ENCODE measurements at places on chromosomes 11 and 22. TPM values are rescaled to one million over a fixed set of nuclear protein-coding genes. Genes with fewer than 3 reads are reported as not detected.

RCOR2 gene
- total RNA-seq, result 7.6 TPM

OR5L2 gene
- total RNA-seq, result not detected

GDPD4 gene
- not detected for total RNA-seq

MUC2 gene
- total RNA-seq, result not detected

SLC43A1 gene
- 18.4 TPM for total RNA-seq

PKDREJ gene
- not detected for total RNA-seq

MYO7A gene
- not detected for total RNA-seq

MB gene
- 0.46 TPM for total RNA-seq

GGTLC3 gene
- not detected for total RNA-seq

PGA5 gene
- not detected for total RNA-seq

OR4C45 gene
- not detected for total RNA-seq

DNA sequence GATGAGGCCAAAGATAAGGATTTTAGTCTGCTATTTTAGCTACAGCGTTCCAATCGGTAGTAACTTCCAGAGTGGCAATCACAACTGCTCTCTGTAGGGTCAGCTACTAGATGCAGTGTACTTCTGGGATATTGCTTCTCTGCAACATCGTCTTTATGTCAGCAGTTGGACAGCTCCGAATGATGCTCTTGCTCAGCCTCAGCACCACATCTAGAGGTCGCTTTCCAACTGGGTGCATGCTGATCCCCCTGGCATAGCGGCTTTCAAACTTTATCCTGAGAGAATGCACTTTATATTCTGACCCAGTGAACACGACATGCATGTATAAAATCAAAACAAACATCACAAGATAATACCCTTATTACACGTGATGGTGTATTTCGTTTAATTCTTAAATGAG lies 219.6 kb downstream of the C11orf87 start:
- peaks cover 21% of the 10 kb centered on the region for H3K27me3 ChIP-seq
- no peak overlapping the region for H3K27ac ChIP-seq
- peaks cover 6% of the 10 kb centered on the region for H3K4me1 ChIP-seq
- peak; percentile 67 for DNase-seq
- H3K36me3 ChIP-seq, result no peaks in the 10 kb centered on the region

DNA sequence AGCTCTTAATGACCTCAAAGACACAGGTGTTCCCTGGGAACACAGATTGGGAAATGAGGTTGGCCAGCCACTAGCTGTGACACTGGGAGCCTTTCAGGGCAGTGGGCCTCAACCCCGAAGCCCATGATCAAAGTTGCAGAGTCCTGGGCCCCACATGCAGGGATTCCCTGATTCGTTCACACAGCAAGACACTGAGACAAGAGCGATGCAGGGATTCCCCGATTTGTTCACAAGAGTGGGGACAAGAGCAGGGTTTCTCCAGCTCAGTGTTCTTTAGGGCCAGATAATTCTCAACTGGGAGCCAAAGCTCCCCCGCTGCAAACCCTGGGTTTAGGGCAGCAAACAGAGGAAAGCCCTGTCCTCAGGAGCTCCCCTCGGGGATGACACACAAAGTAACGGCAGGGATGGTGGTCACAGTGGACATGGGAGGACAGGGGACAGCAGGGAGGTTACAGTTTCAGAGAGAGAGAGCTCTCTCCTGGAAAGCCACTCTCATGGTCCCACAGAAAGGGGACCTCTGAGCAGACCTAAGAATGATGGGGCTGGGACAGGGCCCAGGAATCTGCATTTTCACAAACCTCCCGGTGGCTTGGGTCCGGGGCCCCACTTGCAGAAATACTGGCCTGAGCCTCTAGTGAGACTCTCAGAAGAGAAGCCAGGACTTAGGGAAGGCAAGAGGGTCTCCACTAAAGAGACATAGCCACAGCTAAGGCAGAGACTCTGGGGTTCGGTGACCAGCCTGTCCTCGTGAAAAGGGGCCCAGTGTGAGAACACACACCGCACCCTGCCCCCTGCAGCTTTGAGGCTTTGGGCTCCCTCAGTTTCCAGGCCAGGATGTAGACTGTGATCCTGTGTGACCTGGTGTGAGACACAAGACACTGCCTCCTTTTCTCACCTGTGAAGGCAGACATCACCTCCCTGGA lies 7.4 kb upstream of the GNAZ start:
- H3K36me3 ChIP-seq, result no peaks in the 10 kb centered on the region
- no peak overlapping the region for H3K4me3 ChIP-seq
- H3K4me1 ChIP-seq, result no peaks in the 10 kb centered on the region
- no peaks in the 10 kb centered on the region for H3K27me3 ChIP-seq

DNA sequence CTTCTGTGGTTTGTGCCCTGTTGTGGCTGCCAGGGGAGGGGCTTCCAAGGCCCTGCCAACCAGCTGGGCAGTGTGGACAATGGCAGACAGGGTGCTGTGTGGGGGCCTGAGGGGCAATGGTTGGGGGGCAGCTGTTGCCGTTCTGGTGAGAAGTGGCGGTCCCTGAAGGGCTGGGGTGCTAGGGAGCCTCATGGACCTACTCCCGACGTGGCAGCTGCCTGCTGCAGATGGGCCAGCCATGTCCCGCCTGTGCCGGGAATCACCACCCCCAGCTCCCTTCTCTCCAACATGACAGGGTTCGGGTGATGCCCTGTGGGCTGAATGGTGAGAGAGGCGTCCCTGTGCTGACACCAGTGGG lies 74.2 kb downstream of the KCNQ1 start:
- H3K27ac ChIP-seq, result no peak overlapping the region
- no peaks in the 10 kb centered on the region for H3K27me3 ChIP-seq
- H3K36me3 ChIP-seq, result no peaks in the 10 kb centered on the region
- no peak for DNase-seq
- no peak overlapping the region for H3K4me3 ChIP-seq

- H3K36me3 ChIP-seq, result no peaks in the 10 kb centered on the region
- H3K4me1 ChIP-seq, result no peaks in the 10 kb centered on the region
- peak; percentile 15 for DNase-seq
- no peak overlapping the region for H3K4me3 ChIP-seq
- no peak overlapping the region for H3K27ac ChIP-seq
Measured at GRCh38 chr11:94895451-94895850, 77.9 kb downstream of the CWC15 start.

- H3K36me3 ChIP-seq, result no peaks in the 10 kb centered on the region
- H3K4me3 ChIP-seq, result no peak overlapping the region
- no peaks in the 10 kb centered on the region for H3K4me1 ChIP-seq
- no peak for DNase-seq
Measured at GRCh38 chr11:100888836-100889235, 201.7 kb downstream of the ARHGAP42 start.

- no peaks in the 10 kb centered on the region for H3K27me3 ChIP-seq
- DNase-seq, result no peak
Measured at GRCh38 chr11:71986131-71986530, 12.6 kb upstream of the IL18BP start.

DNA sequence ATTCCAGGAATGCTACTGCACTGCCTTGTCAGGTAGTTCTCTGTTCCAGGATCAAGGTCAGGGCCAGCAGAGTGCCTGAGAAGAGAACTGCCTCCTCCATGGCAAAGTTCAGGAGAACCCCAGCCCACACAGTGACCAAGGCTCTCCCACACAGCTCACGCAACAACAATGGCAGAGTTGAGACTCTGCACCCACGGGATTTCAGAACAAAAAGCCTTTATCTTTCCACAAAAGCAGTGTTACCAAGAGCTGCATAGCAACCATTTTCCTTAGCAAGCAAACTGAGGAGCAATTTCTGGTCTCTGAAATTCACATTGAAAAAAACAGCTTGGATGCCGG lies 11.1 kb downstream of the PLAAT3 start:
- no peaks in the 10 kb centered on the region for H3K4me1 ChIP-seq
- no peak overlapping the region for H3K27ac ChIP-seq
- H3K4me3 ChIP-seq, result no peak overlapping the region
- DNase-seq, result no peak

DNA sequence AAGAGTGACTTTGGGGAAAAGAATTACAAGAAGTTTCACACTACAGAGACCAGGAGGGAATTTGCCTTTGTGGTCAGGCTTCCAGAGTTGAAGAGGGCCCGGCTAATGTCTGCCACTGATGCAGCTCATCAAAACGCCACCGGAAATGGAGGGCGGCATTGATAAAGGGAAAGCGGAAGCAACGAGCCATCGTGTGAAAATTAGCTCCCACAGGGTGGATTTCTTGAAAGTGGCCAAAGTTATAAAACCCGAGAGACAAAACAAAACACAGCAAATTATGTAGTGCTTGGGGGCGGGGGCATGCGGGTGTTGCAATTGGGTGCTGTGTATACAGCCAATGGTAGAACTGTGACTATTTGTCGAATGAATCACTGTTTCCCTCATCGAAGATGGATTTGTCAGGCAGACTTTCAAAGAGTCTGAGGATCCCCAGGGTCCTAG lies 113.0 kb downstream of the ADAMTS15 start:
- DNase-seq, result no peak
- H3K4me1 ChIP-seq, result no peaks in the 10 kb centered on the region
- H3K27me3 ChIP-seq, result no peaks in the 10 kb centered on the region

- H3K4me1 ChIP-seq, result peaks cover under 1% of the 10 kb centered on the region
- no peak for DNase-seq
- H3K4me3 ChIP-seq, result no peak overlapping the region
- no peak overlapping the region for H3K27ac ChIP-seq
Measured at GRCh38 chr11:45641961-45642360, 23.5 kb downstream of the CHST1 start.

DNA sequence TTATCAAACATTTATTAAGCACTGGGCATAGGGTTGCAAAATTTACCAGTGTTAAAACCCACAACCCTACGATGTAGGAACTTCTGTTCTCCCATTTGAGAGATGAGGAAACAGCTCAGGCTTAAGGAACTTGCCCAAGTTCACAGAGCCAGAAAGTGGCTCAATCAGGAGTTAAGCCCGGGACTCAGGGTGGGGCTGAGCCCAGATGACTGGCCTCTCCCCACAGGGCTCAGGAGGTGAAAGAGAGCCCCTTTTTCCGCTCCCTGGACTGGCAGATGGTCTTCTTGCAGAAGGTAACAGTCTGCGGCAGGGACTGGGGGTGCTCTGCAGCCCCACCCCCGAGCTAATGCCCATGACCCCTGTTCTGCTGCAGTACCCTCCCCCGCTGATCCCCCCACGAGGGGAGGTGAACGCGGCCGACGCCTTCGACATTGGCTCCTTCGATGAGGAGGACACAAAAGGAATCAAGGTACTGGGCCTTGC lies 5.6 kb upstream of the ANKRD13D start:
- H3K36me3 ChIP-seq, result peaks cover 85% of the 10 kb centered on the region
- H3K27me3 ChIP-seq, result no peaks in the 10 kb centered on the region
- peak overlapping the region; percentile 1 for H3K27ac ChIP-seq
- DNase-seq, result no peak
- peaks cover 11% of the 10 kb centered on the region for H3K4me1 ChIP-seq
- no peak overlapping the region for H3K4me3 ChIP-seq
